ENCODE measurements at places on chromosomes 1 and 21. TPM values are rescaled to one million over a fixed set of nuclear protein-coding genes. Genes with fewer than 3 reads are reported as not detected.

SELP gene
- 4.4 TPM for polyA plus RNA-seq

UBE2U gene
- polyA plus RNA-seq, result not detected

DNA sequence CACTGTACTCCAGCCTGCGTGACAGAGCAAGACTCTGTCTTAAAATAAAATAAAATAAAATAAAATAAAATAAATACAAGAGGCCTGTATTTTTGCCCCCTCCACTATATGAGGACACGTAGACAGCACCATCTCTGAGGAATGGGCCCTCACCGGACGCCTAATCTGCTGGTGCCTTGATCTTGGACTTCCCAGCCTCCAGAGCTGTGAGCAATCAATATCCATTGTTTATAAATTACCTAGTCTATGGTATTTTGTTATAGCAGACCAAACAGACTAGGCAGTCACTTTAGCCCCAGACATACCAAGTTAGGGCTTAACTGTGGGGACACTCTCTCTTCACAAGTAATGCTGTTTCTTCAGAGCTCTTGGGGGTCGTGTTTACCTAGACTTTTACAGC lies 6.4 kb downstream of the ELAPOR1 start:
- no peak for DNase-seq

TPTE gene
- polyA plus RNA-seq, result not detected

PRELP gene
- polyA plus RNA-seq, result 1.3 TPM

- DNase-seq, result no peak
These were observed 8.9 kb upstream of the LGALS8 start for GRCh38 chr1:236514703-236515442.

- DNase-seq, result no peak
These were observed 2.5 kb downstream of the BACE2 start for GRCh38 chr21:41170442-41170841.

- peak; percentile 91 for DNase-seq
These were observed 68.5 kb downstream of the DYRK1A start for GRCh38 chr21:37435120-37435519.

DNA sequence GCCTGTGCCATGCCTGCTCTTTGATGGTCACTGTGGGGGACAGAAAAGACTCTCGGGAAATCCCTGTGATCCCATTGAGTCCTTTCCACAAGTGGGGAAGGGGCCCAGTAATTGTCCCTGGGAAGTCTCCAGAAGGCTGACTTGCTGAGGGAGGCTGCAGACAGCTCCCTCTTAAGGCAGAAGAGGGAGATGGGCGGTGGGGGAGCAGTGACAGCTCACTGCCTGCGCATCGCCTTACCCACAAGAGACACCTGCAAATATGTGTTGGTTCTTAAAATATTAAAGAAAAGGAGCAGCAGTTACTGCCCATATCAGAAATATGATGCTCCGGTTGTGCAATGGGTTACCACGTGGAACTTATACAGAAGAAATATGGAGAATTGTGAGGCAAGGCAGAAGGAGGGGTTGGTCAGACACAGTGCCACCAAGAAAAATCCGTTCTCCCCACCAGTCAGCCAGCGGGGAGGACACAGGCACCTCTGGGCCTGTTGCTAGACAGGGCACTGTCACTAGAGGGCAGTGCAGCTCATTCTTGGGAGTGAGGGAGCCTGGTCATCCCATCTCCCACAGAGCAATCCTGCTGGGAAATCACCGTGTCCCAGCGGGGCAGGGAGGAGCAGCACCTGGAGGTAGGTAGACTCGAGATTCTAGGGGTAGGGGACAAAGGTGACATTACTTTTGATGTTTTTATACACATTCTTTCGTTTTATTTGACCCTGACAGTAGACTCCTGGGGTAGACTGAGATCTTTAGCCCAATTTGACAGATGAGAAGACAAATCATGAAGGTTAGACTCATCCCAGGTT lies 6.9 kb upstream of the CAMK1G start:
- peak; percentile 77 for DNase-seq

DNA sequence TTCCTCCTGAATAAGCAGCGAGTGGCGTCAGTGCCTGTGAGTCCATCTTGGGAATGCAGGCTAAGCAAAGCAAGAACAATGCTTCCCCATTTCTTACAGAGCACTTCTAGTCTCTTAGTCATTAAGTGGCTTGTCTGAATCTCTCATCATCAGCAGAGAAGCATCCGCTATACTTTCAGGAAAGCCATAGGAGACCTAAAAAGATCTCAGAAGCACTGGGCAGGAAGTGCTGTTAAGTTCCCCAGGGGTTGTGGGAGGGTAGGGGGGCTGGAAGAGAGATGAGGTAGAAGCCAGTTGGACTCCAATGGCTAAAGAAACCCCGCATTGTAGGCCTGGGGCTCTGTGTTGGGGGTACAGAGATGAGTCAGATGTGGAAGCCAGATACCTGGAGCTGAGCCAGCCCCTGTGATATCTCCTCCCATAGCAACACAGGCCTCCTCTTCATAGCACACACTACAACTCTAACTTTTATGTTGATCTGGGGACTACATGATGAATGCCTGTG lies 44.9 kb downstream of the SYT6 start:
- DNase-seq, result no peak

GRCh38 chr1:94303005-94303404 lies 65.6 kb upstream of the ARHGAP29 start:
- DNase-seq, result no peak

- no peak for DNase-seq
These were observed 14.6 kb downstream of the CACNA1E start for GRCh38 chr1:181497870-181498269.

DNA sequence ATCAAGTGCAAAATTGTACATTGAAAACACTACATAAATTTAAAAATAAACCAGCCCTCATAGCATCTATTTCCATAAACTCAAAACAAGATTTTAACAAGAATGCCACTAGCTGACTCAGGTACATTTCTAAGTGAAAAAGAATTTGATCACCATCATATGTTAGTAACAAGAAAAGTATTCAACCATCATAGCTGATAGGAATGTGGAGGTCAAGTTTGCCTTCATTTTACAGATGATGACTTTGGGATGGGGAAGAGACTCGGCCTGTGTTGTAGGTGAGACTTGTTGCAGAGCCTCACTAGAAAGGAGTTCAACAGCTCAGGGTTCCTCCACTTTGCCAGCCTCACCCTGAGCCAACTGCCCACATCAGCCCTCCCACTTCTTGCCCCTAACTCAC lies 318.8 kb upstream of the FAM78B start:
- no peak for DNase-seq

DNA sequence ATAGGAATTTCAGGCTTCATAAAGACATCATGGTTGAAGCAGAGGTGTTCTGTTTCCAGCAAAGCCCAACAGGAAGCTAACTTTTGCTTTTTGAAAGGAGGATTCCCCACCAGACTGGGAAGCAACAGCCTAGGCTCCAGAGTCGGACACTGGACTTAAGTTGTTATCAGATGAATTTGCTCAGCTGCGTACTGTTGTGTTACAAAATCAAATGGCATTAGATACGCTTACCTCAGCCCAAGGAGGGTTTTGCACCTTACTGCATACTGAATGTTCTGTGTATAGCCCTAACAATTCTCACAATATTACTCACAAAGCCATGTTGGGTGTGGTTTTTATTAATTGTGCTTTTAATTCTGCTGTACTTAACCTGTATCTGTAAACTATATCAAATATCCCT lies 547 bp upstream of the CHIA start:
- no peak for DNase-seq

- DNase-seq, result no peak
These were observed 5.3 kb downstream of the IVNS1ABP start for GRCh38 chr1:185311589-185312225.

SETDB1 gene
- polyA plus RNA-seq, result 108 TPM

DNA sequence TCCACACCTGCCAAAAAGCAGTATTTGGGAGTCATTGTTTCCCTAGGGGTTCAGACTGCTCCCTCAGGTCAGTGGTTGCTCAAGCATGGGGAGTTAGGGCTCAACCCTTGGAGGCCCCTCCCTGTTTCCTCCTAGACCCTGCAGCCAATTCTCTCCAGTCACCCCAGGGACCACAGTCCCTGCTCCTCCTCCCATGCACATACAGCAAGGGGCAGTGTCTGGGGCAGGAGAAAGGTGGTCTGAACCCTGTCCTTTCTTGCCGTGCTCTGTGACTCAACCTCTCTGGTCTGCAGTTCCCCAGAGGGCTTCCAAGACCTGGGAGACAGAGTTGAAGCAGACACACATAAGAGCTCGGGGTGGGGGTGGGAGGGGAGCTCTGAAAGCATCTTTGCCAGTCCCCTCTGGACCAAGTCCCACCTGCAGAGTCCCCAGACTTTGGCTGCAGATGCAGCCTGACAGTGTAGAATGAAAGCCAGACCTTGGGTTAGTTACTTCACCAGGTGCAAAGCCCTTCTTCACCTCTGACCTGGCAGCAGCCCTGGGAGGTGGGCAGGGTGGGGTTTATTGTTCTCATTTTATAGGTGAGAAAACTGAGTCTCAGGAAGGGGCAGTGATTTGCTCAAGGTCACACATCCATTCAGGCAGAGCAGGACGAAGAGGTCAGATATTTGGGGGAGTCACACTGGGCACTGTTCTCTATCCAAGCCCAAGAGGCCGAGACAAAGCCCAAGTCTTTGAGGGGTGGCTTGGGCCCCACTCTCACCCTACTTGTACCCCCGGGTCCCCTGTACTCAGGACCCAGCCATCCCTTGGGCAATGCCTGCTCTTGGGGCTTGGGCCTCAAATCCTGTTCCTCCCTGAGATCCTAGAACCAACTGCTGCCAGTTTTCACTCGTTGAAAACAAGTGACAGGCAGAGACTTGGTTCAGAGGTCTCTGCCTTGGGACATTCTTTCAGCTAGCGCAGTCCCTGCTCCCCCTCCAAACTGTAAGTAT lies 748 bp downstream of the PDZK1IP1 start:
- no peak for DNase-seq

CHRNB2 gene
- 0.53 TPM for polyA plus RNA-seq

GRCh38 chr1:20484519-20485462 lies 1.2 kb downstream of the CAMK2N1 start:
- no peak for DNase-seq

CRYBG2 gene
- 0.65 TPM for polyA plus RNA-seq

GRCh38 chr1:16983649-16984048 lies 3.2 kb upstream of the MFAP2 start:
- DNase-seq, result no peak

CELA3A gene
- polyA plus RNA-seq, result not detected

- DNase-seq, result no peak
These were observed 147.3 kb downstream of the MRPL39 start for GRCh38 chr21:25459993-25460392.

VAV3 gene
- polyA plus RNA-seq, result 136 TPM

GJA8 gene
- 0.80 TPM for polyA plus RNA-seq

- DNase-seq, result peak; percentile 10
These were observed 243.4 kb downstream of the NUF2 start for GRCh38 chr1:163565166-163565565.

DNA sequence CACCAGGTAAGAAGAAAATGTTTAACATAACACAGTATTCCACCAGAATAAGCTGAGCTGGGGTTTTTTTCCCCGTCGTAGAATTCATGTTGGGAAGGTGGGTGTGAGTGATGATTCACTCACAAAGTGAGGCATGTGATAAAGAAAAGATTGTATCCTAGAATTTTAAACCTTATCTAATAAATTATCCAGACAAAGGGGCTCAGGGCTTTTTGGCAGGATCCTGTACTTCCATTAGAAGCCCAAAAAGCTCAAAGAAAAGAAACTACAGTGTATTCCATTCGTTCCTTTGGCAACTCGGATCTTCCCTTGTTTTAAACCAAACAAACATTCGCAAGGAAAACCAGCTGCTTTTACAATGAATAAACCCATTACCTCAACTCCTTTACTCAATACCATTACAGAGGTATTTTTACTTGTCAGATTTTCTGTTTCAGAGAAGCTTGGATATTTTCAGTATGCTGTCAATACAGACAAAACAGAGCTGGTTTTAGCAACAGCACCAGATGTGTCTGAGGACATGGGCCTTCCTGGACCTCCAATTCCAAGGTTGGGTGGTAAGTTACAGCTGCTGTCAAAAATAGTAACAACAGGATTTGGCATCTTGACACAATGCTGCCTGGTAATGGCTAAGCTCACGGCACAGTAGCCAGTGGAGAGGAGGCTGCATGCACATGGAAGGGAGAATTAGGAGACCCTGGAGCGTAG lies 159.9 kb upstream of the RUNX1 start:
- no peak for DNase-seq

GRCh38 chr21:37407719-37408420 lies 41.3 kb downstream of the DYRK1A start:
- DNase-seq, result no peak

- no peak for DNase-seq
These were observed 1.7 kb downstream of the HSPG2 start for GRCh38 chr1:21935393-21935804.

CTSK gene
- polyA plus RNA-seq, result 27.6 TPM

DNA sequence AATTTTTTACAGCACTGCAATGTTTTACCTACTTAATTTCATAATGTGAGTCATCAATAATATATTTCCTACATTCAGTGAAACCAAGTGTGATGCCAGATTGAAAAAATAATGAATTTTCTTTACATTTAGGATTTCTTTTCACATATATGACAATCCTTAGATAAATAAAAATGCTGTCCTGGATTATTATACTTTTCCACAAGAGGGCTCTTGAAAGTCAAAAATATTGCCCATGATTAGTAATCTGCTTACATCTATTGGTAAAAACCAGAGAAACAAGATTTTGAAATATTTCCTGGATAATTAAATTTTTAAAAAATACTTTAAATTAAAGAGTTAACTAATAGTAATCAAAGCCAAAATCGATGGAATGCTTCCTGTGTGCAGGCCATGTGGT lies 86.8 kb upstream of the PLPPR4 start:
- DNase-seq, result no peak

GRCh38 chr1:214537219-214537618 lies 14.2 kb downstream of the PTPN14 start:
- DNase-seq, result no peak

CD1E gene
- polyA plus RNA-seq, result not detected

- DNase-seq, result no peak
These were observed 129.4 kb upstream of the EDN2 start for GRCh38 chr1:41613689-41614574.

ANKRD34A gene
- polyA plus RNA-seq, result 0.57 TPM

DNA sequence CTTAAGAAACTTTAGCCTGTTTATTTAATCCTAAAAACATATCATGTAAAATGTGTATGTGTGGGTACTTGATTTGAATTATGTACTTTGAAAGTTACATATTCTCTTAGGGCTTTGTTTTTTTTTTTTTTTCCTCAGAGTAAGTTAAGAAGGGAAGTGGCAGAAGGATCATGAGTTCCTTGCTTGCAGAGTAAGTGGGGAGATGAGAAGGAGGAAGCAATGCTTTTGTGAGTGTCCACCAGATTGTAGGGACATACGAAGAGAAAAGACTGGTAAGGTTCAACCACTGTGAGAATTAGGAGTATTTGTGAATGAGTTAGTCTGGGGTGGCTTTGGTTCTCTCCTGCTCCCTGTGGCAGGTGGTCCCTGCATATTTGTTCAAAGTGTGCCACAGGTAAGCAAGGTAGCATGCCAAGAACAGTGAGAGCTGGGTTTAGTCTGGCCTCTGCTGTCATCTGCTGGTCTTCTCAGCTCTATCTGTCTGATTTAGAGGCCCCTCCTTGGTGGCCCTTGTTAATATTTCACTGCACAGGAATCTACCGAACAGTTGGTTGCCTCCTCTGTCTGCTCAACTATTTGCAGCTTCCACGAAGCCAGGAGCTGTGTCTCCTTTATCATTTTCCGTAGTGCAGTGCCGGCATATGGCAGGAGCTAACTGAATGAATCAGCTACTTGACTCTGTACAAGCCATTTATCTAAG lies 9.5 kb downstream of the DNM3 start:
- DNase-seq, result no peak

GRCh38 chr1:115609021-115609420 lies 32.7 kb upstream of the VANGL1 start:
- DNase-seq, result no peak

ADGRB2 gene
- polyA plus RNA-seq, result 12.1 TPM
